A549 treated with GW870086 at 1 μM for 4 hours (cell line): ENCODE measurements at places on chromosomes 13 and 19. TPM values are rescaled to one million over a fixed set of nuclear protein-coding genes. Genes with fewer than 3 reads are reported as not detected.

KCTD4 gene
- total RNA-seq = not detected in 5 replicates

CLEC17A gene
- not detected in 5 replicates for total RNA-seq

ERCC1 gene
- total RNA-seq = 146 to 178 TPM (median 168 TPM) in 5 replicates

FOSB gene
- 8.6 to 16.5 TPM (median 13.5 TPM) in 5 replicates for total RNA-seq

ZNF729 gene
- not detected in 5 replicates for total RNA-seq

DIAPH3 gene
- total RNA-seq = 6.4 to 9.1 TPM (median 7.9 TPM) in 5 replicates

FOXA3 gene
- 0.50 to 0.97 TPM (median 0.67 TPM) in 5 replicates for total RNA-seq

PLVAP gene
- total RNA-seq = not detected in 5 replicates

CEBPA gene
- 6.5 to 11.0 TPM (median 10.2 TPM) in 5 replicates for total RNA-seq
